ENCODE measurements at places on chromosomes 5 and 9. TPM values are rescaled to one million over a fixed set of nuclear protein-coding genes. Genes with fewer than 3 reads are reported as not detected.

- no peak for DNase-seq
Observed at GRCh38 chr5:157324237-157324636, 58.3 kb downstream of the CYFIP2 start.

DOCK2 gene
- total RNA-seq = 0.77 TPM

GRCh38 chr9:115300874-115301273, 182.9 kb upstream of the TNC start:
- DNase-seq = no peak

SLC46A2 gene
- total RNA-seq = not detected

DNA sequence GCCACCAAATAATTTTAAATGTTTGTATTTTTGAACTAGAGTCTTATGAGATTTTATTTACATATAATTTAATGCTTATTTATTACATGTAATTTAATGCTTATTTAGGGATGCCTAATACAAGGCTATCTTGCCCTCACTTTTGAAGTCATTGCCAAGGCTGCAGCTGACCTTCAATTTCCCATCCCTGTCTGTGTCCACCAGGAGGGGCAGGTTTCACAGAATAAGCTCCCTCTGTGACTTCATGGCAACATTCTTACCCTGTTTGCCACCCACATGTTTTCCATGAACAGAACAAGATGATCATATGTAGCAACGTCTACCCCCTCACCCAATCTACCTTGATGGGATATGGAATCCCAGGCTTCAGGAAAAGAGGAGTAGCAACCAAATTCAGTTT, 27.0 kb downstream of the C5 start:
- DNase-seq = no peak

GRCh38 chr9:5178126-5178805, 7.2 kb downstream of the INSL6 start:
- no peak for DNase-seq

RGS3 gene
- total RNA-seq = 36.7 TPM

- no peak for DNase-seq
Observed at GRCh38 chr5:79686799-79687198, 2.8 kb upstream of the CMYA5 start.

- DNase-seq = no peak
Observed at GRCh38 chr5:68240202-68240601, 24.6 kb downstream of the PIK3R1 start.

- DNase-seq = no peak
Observed at GRCh38 chr9:22440841-22441240, 5.8 kb upstream of the DMRTA1 start.

ALDH1A1 gene
- 0.14 TPM for total RNA-seq

GRCh38 chr9:79984429-79985067, 412.8 kb downstream of the TLE4 start:
- no peak for DNase-seq

DNA sequence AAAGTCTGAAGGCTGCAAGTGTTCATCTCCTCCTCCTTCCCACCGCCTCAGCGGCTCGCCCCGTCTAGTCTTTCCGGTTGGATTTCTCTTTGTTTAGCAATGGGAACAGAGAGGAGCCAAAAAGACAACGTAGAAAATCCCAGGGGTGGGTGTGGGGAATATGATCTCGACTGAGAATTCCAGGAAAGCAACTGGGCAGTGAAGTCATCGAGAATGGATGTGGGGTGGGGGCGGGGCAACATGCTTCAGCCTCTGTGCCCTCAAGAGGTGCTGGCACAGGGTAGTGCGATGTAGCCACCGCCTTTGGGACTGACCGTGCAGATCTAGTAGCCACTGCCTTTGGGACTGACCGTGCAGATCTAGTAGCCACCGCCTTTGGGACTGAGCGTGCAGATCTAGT, 12.9 kb downstream of the MSX2 start:
- no peak for DNase-seq

- no peak for DNase-seq
Observed at GRCh38 chr5:107663697-107664096, 7.0 kb downstream of the EFNA5 start.

- no peak for DNase-seq
Observed at GRCh38 chr5:123496892-123497291, 15.1 kb upstream of the CSNK1G3 start.

DNA sequence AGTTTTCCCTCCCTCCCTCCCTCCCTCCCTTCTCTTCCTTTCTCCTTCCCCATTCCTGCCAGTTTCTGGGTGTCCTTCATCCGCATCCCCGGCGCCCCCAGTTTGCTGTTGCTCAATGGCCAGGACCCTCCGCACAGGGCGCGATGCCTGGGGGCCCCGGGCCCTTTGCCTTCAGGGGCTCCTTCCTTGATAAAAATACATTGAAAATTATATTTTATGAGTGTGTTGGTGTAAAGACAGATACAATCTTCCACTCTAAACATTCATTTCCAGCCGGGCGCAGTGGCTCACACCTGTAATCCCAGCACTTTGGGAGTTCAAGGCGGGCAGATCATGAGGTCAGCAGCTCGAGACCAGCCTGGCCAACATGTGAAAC, 7.6 kb upstream of the AGPAT2 start:
- no peak for DNase-seq

SLC4A9 gene
- not detected for total RNA-seq

DNA sequence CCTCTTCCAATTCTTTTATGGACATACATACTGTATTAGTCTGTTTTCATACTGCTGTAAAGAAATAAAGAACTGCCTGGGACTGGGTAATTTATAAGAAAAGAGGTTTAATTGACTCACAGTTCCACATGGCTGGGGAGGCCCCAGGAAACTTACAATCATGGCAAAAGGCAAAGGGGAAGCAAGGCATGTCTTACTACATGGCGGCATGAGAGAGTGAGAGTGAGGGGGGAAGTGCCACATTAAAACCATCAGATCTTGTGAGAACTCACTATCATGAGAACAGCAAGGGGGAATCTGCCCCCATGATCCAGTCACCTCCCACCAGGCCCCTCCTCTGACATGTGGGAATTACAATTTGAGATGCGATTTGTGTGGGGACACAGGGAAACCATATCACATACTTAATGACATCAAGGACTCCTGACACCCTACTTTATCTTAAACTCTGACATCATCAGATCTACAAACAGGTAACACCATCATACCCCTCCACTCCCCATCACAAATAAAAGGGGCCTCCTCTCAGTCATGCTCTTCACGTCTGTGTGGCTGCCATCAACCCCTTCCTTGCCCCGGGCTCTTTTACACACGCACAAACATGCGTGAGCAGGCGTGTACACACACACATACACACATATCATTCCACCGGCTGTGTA, 9.7 kb downstream of the ANKRD33B start:
- DNase-seq = no peak

DNA sequence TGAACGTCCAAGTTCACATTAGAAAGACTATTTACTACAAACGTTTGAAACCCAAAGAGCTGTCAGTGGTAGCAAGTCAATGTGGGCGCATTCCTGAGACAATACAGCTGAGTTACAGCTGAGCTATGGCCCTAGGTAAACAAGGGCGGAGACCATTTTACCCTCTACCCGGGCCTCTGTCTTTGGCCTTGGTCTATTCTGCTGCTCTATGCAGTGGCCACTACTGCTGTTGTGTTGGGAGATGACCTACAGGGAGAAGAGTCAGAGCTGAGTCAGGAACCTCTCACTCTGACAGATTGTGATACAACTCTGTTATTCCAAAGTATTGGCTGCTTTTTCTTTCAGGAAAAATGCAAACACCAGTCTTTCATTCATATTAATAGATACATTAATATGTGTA, 700.6 kb downstream of the SEMA5A start:
- no peak for DNase-seq

GRCh38 chr5:25744908-25745307, 1100.1 kb upstream of the CDH10 start:
- DNase-seq = no peak

LRRC19 gene
- total RNA-seq = not detected

PFN3 gene
- not detected for total RNA-seq

DNA sequence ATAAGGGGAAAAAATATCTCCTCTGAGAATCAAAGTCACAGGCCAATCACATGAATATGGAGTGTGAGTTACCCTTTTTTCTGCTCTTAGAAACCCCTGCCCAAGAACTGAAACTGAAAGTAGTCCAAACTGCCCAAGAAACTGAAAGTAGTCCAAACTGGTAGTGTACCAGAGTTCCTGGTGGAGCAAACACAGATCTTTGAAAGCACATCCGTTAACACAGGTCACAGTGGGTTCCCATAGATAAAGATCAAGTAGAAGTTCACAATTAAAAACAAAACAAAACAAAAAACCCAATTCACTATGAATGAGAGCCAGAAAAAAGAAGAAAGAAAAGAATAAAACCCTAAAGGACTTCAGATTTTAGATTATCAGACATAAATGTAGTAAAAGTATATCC, 332.4 kb upstream of the EFNA5 start:
- DNase-seq = no peak

DNA sequence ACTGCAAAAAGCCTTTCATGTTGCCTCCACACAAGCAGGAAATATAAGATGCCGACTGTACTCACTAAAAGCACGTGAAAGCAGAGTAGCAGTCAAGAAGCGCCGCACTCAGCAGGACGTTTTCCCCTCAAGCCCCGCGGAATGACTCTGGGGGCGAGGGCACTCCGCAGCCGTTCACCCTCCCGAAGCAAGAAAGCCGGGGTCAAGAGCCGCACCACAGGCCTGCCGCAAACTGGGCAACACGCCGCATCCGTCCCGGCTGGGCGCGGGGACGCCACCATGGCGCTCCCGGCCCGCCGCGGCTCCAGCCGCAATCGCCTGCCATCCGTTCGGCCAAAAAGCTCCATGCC, 364 bp downstream of the RPS6 start:
- DNase-seq = no peak

- DNase-seq = no peak
Observed at GRCh38 chr5:129945028-129945427, 40.8 kb downstream of the CHSY3 start.

DNA sequence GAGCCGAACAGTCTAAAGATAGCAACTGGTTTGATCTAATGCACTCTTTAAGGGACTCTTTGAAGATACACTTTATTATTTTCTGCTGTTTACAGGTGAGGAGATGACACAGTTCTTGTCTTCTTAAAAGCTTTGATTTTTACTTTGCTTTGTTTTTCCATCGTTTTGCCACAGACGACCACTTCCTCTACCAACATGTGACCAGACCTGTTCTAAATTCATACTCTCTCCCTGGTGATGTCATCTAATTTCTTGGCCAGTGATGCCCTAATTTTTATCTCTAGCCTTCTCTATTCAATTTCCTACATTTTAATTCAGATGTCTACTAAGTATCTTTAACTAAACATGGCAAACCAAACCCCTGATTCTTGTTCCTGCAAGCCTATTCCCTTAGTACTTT, 583.4 kb upstream of the ITGA1 start:
- no peak for DNase-seq

EGFLAM gene
- total RNA-seq = 9.1 TPM

MARVELD2 gene
- 0.36 TPM for total RNA-seq
